Hepatocyte (in vitro differentiated cells): ENCODE measurements at places on chromosomes 1 and 21.
A peak's percentile ranks its signal among the peaks of the same experiment; 100 is the strongest.

DNA sequence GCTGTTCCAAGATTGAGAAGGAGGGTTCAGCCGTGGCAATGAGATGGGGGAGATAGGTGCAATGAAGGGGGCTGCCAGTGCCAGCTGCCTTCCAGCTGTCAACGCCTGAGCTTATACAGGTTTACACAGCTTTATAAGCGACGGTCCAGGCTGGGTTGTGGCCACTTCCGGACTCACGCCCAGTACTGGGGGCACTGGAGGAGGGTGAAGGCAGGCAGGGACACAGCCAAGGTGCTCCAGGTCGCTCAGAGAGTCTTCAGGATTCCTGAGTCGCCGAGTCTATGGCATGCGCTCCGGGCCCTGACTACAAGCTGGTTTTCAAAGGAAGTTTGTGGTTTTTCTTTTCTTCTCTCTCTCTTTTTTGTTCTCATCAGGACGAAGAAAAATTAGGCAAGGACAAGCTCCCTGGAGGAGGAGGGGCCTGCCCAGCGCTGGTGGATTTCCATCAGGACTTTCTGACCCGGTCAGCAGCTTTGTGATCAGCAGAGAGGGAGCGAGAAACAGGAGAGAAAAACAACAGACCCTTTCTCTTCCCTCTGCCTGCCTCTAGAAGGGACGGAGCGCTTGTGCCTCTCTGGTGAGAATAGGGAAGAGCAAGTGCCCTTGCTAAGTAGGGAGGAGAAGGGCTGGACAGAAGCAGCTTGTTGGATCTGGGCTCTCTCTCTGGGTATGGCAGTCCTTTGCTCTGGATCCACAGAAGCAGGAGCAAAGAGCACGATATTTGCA, at the start of gene MINDY1:
Gene MINDY1 (minus strand): TSS at position 576 of the 726 bp plus-strand sequence. CDS start 4,285 bp downstream, outside the sequence.
- peak within 1 kb of the TSS; percentile 18 for H3K4me3 ChIP-seq
- peaks cover 53% of the 10 kb centered on the region for H3K4me1 ChIP-seq
- no peaks in the 10 kb centered on the region for H3K27me3 ChIP-seq
- H3K27ac ChIP-seq, result peak within 1 kb of the TSS; percentile 80

DNA sequence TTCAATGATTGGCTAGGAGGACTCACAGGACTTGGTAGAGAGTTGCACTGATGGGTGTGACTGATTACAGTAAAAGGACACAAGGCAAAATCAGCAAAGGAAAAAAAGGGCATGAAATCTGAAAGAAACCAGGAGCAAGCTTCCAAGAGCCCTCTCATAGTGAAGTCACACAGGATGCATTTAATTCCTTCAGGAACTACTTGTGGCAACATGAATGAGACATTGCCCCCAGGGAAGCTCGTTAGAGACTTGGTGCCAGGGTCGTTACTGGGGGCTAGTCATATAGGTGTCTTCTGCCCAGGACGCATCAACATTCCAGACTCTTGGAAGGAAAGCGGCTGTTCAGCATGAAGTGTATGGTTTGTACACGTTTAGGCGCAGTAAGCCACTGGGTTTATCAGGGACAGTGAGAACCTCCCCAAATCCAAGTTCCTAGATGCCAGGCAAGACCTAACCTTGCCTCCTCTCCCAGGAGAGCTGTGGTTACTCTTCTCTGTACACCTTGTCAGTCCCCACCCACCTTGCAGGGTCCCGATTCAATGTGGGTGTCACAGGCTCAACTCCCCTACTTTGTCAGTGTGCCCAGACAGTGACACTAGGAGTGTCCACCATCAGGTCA, 26.0 kb upstream of the C2CD2 start:
- H3K27ac ChIP-seq, result no peak overlapping the region
- DNase-seq, result no peak
- H3K4me3 ChIP-seq, result no peak overlapping the region
- no peaks in the 10 kb centered on the region for H3K36me3 ChIP-seq
- no peaks in the 10 kb centered on the region for H3K27me3 ChIP-seq

DNA sequence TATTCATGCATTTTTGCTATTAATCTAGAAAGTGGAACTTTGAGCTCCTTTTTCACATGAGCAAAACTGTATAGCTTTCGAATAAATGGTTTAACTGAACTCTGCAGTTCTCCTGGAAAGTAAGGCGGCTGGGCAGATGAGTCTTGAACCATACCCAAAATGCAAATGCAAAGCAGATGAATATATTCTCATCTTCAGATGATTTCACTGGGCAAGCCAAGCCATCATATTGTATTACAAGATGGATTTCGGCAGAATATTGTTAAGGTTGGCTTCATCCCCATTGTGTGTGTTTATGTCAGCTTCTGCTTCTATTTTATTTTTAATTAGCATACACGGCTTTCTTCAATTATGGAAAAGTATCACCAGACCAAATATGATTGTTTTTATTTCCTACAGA, 209.6 kb downstream of the GREM2 start:
- H3K36me3 ChIP-seq, result no peaks in the 10 kb centered on the region
- H3K4me3 ChIP-seq, result no peak overlapping the region
- DNase-seq, result no peak
- no peaks in the 10 kb centered on the region for H3K27me3 ChIP-seq
- H3K27ac ChIP-seq, result peak overlapping the region; percentile 42
- H3K4me1 ChIP-seq, result peaks cover 27% of the 10 kb centered on the region

- DNase-seq, result no peak
- H3K27me3 ChIP-seq, result no peaks in the 10 kb centered on the region
- H3K36me3 ChIP-seq, result no peaks in the 10 kb centered on the region
- no peaks in the 10 kb centered on the region for H3K4me1 ChIP-seq
- no peak overlapping the region for H3K4me3 ChIP-seq
These were observed 105.7 kb downstream of the PLPPR5 start for GRCh38 chr1:98898940-98899339.

DNA sequence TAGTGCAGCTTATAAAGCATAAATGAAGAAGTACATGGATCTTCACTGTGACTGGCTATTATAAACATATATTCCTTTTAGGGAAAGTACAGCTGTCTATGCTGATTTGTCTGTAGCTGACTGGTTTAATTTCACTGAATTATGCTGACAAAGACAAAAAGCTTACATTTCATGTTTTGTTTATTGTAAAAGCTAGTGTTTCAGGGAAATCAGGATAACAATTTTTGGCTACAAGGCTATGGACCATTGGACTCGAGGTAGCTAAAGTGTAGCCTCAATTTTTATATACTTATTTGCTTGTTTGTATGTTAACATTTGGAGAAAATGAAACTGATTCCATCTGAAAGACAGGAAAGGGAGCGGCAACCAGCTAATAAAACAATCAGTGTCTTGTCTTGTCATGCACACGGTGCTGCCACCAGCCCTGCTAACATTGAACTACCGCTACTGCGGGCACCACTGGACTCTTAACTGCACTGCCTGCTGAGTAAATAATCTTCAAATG, 480.2 kb downstream of the COL11A1 start:
- H3K4me1 ChIP-seq, result no peaks in the 10 kb centered on the region
- no peak overlapping the region for H3K4me3 ChIP-seq
- H3K27me3 ChIP-seq, result no peaks in the 10 kb centered on the region
- H3K27ac ChIP-seq, result peak overlapping the region; percentile 26

DNA sequence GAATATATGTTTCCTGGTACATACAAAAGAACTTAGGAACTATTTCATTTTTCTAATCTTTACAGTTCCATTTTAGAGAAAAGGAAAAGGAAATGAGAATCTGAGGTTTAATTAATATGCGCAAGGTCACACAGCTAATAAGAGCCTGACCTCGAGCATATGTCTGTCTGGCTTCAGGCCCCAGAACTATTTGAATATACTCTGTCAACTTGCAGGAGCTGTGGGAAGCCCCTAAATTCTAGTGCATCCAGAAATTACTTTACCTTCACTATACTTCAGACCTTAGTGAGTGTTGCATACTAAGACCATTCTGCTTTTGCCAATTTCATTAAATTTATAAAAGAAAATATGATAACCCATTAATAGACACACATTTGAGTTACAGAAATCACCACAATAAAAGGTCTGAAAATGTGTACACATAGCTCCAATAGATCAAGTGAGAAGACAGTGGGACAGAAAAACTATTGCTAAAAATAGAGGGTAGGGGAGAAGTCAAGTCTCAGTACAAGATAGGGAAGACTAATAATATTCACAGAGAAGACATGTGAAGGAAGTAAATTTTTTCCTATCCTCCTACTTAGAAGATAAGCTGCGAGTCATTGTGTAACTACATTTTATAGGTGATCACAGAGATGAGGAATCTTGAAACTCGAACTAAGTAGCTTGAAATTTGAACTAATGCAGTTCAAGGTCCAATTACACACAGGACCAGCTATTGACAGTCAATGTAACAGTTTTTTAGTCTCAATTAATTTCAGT, 3.8 kb downstream of the RGS13 start:
- peaks cover 6% of the 10 kb centered on the region for H3K4me1 ChIP-seq
- no peaks in the 10 kb centered on the region for H3K27me3 ChIP-seq
- DNase-seq, result peak; percentile 41
- peak overlapping the region; percentile 67 for H3K27ac ChIP-seq

GRCh38 chr1:181104042-181104789, 15.7 kb downstream of the IER5 start:
- no peak for DNase-seq
- peak overlapping the region; percentile 93 for H3K27ac ChIP-seq
- H3K27me3 ChIP-seq, result no peaks in the 10 kb centered on the region
- peak overlapping the region; percentile 77 for H3K4me3 ChIP-seq
- peaks cover 55% of the 10 kb centered on the region for H3K4me1 ChIP-seq
- H3K36me3 ChIP-seq, result no peaks in the 10 kb centered on the region

- H3K27ac ChIP-seq, result no peak overlapping the region
- H3K4me3 ChIP-seq, result peak overlapping the region; percentile 54
- H3K4me1 ChIP-seq, result peaks cover 25% of the 10 kb centered on the region
- H3K27me3 ChIP-seq, result peaks cover 14% of the 10 kb centered on the region
These were observed 715 bp upstream of the ARTN start for GRCh38 chr1:43932786-43933385.

- H3K27me3 ChIP-seq, result no peaks in the 10 kb centered on the region
- H3K27ac ChIP-seq, result no peak overlapping the region
- no peak overlapping the region for H3K4me3 ChIP-seq
- H3K36me3 ChIP-seq, result no peaks in the 10 kb centered on the region
- no peak for DNase-seq
- no peaks in the 10 kb centered on the region for H3K4me1 ChIP-seq
These were observed 34.8 kb downstream of the S100B start for GRCh38 chr21:46570119-46570518.

GRCh38 chr1:234756066-234756774, 146.2 kb upstream of the IRF2BP2 start:
- no peak overlapping the region for H3K27ac ChIP-seq
- DNase-seq, result no peak
- no peak overlapping the region for H3K4me3 ChIP-seq

DNA sequence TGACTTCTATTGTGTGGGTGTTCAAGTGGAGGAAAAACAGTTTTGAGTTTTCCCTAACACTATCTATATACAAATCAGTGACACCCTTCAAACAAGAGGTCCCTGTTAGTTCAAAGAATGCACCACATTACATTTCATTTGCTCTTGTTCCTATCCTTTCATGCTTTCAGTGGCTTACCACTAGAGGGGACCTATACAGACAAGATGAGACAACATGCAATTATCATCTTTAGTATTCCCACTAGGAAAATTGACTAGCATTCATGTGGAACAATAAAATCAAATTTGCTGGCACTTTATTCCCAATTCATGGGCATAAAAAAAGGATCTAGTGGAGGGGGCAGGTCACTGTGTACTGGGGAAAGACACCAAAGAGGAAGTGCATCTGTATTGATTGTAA, 13.3 kb upstream of the SIPA1L2 start:
- no peaks in the 10 kb centered on the region for H3K36me3 ChIP-seq
- no peak overlapping the region for H3K4me3 ChIP-seq
- no peaks in the 10 kb centered on the region for H3K27me3 ChIP-seq
- no peaks in the 10 kb centered on the region for H3K4me1 ChIP-seq
- DNase-seq, result no peak

- no peak overlapping the region for H3K4me3 ChIP-seq
- no peaks in the 10 kb centered on the region for H3K36me3 ChIP-seq
- peaks cover 13% of the 10 kb centered on the region for H3K4me1 ChIP-seq
- DNase-seq, result no peak
- H3K27ac ChIP-seq, result no peak overlapping the region
These were observed 23.4 kb downstream of the PPFIA4 start for GRCh38 chr1:203049576-203050180.

DNA sequence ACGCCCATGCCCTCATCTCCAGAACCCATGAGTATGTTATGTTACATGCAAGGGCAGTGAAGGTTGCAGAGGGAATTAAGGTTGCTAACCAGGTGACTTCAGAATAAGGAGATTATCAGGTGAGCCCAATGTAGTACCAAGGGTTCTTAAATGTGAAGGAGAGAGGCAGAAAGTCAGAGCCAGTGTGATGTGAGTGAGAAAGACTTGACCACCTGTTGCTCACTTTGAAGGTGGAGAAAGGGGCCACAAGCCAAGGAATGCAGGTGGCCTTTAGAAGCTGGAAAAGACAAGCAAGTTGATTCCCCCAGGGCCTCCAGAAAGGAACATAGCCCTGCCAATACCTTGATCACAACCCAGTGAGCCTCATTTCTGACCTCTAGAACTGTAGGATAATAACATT, 84.7 kb upstream of the CLDN14 start:
- DNase-seq, result no peak
- H3K36me3 ChIP-seq, result no peaks in the 10 kb centered on the region
- H3K4me3 ChIP-seq, result no peak overlapping the region
- no peak overlapping the region for H3K27ac ChIP-seq
- peaks cover 3% of the 10 kb centered on the region for H3K27me3 ChIP-seq
- H3K4me1 ChIP-seq, result no peaks in the 10 kb centered on the region

GRCh38 chr1:25640646-25641328, 24.2 kb downstream of the MAN1C1 start:
- H3K4me3 ChIP-seq, result no peak overlapping the region
- no peak for DNase-seq
- no peaks in the 10 kb centered on the region for H3K27me3 ChIP-seq
- H3K36me3 ChIP-seq, result no peaks in the 10 kb centered on the region
- H3K4me1 ChIP-seq, result no peaks in the 10 kb centered on the region
- no peak overlapping the region for H3K27ac ChIP-seq

DNA sequence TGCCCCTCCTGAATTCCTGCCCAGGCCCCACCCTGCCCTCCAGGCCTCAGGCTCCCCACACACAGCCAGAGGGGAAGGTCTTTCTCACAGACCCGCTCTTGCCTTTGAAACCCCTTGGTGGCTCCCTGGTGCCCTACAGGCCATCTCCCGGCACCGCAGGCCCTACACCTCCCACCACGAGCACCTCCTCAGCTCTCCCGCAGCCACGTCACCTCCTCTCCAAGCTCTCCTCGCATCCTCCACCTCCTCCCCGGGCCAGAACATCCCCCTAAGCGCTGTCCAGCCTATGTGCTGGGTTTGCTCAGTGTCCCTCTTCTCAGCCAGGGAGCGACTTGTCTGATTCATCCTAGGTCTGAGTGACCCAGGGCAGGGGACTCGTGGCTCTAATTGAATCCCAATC, 66.4 kb downstream of the DMRTB1 start:
- no peak for DNase-seq
- no peaks in the 10 kb centered on the region for H3K36me3 ChIP-seq
- no peak overlapping the region for H3K4me3 ChIP-seq
- no peaks in the 10 kb centered on the region for H3K27me3 ChIP-seq

DNA sequence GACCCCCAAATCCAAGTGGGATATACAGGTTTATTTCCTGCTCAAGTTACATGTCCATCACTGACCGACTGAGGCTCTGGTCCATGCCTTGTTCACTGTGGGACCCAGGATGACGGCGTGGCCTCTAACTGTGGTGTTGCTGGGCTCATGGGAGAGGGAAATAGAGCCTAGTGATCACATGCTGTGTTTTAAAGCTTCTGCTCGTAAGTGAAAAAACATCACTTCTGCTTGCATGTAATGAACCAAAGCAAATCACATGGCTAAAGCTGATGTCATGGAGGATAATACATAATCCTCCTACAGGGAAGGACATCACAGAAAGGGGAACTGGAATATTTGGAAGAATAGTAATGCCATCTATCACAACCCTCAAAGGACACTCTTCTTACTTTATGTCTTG, 107.6 kb downstream of the FASLG start:
- no peaks in the 10 kb centered on the region for H3K36me3 ChIP-seq
- H3K27me3 ChIP-seq, result no peaks in the 10 kb centered on the region
- H3K4me1 ChIP-seq, result no peaks in the 10 kb centered on the region
- H3K4me3 ChIP-seq, result no peak overlapping the region
- no peak for DNase-seq
